NCI-H524 (cell line): ENCODE measurements at places on chromosomes 11 and 22.

GRCh38 chr22:48376936-48377712 lies 1450.5 kb downstream of the BRD1 start:
- no peak for DNase-seq

- DNase-seq = no peak
Measured at GRCh38 chr11:31764261-31764660, 46.9 kb downstream of the PAX6 start.

DNA sequence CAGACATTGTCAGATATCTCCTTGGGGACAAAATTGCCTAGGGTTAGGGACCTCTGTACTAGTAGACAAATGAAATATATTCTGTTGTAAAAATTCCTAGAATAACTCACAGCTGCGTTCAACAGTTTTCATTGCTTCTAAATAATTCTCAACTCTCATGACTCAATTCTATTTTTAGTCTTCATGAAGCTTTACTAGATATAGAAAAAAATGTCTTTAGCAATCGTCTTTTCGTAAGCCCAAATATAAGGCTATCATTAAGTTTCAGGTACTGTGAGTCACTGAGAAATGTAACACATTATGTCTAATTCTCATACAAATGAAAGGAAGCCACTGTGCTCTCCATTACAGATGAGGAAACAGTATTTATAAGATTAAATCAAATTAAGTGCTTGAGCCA lies 6.4 kb downstream of the MMP12 start:
- no peak for DNase-seq

DNA sequence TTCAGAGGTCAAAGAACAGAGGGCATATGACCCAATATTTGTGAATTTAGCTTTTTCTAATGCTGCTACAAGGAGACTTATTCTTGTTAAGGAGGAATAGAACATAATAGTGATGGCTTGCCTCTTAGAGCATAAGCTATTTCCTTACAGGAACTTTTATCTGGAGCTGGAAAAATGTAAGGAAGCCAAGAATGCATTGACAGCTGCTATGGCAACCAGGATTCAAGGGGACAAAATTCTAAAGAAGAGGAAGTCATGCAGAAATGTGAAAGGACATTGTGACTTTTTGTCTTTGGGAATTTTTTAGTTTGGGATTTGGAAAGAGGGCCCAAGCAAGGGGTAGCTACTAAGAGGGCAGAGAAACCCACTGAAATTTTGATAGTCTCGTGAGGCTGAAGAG lies 51.1 kb downstream of the EHF start:
- no peak for DNase-seq

GRCh38 chr11:80816966-80817365 lies 1376.1 kb upstream of the TENM4 start:
- DNase-seq = no peak

DNA sequence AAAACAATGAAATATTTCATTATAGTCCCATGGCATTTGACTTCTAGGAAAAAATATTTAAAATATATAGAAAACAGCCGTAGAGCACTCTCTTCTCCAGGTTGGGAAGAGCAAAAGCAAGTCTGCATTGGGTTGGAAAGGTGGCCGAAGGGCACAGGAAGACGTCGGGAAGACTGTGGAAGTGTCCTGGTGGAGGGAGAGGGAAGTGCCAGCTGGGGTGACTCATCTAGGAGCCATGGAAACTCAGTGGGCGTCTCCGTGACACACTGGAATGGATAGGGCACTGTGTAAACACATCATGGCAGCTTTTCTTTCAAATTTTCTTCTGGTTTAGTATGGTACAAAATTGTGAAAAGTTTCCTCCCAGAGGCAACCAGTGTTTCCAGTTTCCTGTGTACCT lies 12.7 kb downstream of the GTPBP1 start:
- peak; percentile 34 for DNase-seq

DNA sequence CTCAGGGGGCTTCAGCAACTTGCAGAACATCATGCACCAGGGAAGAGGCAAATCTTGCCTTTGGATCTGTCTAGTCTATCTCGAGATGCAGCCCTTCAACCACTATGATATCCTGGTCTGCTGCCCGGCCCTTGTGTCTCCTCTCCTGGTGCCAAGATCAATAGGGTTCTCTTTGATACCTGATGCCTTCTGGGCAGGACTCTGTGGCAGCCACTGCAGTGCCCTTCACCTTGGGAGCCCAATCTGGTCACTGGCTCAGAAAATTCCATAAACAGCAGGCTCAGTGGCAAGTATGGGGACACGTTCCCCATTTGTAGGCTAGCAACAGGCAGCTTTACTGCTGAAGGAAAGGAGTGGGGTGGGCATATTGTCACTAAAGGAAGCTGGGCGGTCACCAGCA lies 23.4 kb downstream of the SYN3 start:
- DNase-seq = no peak

DNA sequence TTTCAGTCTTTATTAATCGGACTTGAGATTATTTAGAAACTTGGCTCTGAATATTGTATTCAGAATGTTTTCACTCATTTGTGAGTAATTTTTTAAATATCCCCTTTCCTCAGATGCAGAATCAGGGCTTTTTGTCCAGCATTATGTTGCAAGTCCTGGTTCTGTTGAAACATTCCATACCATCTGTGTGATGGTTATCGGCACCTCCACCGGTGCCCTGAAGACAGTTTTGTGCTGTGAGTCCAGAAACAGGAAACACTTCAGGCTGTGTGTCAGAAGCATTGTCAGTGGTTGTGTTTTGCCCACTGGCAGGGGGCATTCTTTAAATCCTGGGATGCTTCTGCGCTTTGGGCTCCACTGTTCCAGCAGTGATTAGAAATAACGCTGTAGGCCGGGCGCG lies 20.4 kb downstream of the CDPF1 start:
- no peak for DNase-seq
